ENCODE measurements at places on chromosomes 6 and 20.

DNA sequence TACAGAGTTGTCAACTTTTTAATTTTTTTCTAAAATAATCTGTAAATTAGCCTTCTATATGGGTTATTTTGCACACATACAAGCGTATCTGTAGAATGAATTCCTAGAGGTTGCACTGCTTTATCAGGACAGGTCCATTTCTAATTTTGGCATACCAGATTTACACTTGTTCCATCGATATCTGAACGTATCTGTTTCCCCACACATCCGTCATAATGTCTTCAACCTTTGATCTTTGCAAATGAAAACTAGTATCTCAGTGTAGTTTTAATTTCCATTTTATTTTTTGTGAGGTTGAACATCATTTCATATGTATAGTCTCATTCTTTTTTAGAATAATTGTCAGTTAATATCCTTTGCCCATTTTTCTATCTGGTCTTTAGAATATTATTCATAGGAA, 22.7 kb downstream of the SENP6 start:
- DNase-seq, result no peak

DNA sequence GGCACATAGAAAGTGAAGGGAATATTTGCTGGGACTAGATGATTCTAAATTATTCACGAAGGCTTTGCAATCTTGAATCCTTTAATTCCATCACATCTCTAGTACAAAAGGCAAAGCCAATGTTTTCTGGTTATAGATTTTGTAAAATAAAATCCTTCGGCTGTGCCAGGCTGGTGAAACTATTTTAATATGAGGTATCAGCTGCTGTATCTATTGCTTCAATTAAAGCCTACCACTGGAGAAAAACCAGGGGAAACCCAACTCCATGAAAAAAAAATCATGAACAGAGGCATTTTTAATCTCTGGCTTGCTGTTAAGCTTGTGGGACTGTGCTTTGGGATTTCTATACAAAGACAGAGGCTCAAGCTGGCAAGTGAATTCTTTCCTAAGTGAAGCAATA, 271.8 kb downstream of the QKI start:
- DNase-seq, result no peak

- DNase-seq, result peak; percentile 41
Observed at GRCh38 chr20:2523919-2524708, 12.3 kb upstream of the TMC2 start.

- DNase-seq, result no peak
Observed at GRCh38 chr20:52833901-52834300, 138.3 kb upstream of the TSHZ2 start.

DNA sequence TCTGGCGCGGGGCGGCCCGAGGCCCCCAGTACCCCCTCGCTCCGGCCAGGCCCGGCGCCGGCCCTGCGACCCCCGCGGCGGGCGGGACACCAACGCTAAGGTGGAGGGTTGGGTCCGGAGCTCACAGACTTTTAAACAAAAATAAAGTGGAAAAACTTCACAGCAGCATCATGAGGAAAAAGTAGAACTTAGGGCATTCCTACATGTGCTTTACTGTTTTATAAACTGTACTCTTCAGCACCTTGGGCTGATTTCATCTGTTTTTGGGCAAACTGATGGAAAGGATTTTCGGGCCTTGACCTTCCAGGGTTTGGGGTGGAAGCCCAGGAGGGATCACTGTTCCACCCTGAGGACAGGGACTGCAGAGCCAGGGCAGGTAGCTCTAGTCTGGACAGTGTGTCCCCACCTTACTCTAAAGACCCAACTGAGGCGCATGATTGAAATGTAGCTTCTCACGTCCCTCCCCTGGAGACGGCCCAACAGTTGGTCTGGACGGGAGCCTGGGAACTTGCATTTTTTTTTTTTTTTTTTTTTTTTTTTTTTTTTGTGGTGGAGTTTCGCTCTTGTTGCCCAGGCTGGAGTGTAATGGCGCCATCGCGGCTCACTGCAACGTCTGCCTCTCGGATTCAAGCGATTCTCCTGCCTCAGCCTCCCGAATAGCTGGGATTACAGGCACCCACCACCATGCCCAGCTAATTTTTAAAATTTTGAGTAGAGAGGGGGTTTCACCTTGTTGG, 740 bp downstream of the NELFCD start:
- peak; percentile 7 for DNase-seq

DNA sequence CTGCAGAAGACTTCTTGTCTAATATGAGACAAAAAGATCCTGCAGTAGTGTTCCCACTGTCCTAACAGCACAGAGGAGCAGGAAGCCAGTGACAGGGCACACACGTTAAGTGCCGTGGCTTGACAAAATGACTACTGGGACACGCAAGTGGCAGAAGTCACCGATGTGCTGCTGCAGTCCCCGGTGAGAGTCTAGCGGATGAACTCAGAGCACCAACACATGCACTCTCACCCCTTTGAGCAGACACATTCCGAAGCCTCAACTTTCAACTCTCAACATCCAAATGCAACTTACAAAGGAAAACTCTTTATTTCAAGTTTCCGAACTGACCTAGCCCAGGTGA, 898 bp downstream of the LAMA4 start:
- DNase-seq, result no peak

DNA sequence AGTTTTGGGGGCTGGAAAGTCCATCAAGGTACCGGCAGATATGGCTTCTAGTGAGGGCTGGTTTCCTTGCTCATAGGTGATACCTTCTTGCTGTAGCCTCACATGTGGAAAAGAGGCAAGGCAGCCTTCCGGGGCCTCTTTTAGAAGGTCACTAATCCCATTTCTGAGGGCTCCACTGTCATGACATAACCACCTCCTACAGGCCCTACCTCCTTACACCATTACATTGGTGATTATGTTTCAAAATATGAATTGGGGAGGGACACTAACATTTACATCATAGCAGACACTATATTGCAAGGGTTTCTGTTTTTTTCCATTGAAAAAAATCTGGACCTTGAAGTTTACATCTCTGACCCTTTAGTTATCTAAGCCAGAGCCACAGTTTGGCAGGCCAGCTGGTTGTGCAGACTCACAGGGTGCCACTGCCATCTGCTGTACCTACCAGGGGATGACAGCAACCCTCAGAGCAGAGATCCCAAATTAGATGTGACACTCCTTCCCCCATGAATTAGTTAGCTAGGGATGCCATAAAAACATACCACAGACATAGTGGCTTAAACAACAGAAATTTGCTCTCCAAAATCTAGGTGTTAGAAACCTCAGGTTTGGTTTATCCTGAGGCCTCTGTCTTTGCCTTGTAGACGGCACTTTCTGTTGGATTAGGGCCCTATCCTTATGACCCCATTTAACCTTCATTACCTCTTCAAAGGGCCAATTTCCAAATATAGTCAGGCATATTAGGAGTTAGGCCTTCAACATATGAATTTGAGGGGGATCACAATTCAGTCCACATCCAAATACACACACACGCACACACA, 166.4 kb upstream of the RNF217 start:
- peak; percentile 11 for DNase-seq

- DNase-seq, result no peak
Observed at GRCh38 chr20:37349517-37350491, 3.9 kb downstream of the SRC start.

- DNase-seq, result no peak
Observed at GRCh38 chr6:107657373-107657754, 166.7 kb downstream of the SCML4 start.

DNA sequence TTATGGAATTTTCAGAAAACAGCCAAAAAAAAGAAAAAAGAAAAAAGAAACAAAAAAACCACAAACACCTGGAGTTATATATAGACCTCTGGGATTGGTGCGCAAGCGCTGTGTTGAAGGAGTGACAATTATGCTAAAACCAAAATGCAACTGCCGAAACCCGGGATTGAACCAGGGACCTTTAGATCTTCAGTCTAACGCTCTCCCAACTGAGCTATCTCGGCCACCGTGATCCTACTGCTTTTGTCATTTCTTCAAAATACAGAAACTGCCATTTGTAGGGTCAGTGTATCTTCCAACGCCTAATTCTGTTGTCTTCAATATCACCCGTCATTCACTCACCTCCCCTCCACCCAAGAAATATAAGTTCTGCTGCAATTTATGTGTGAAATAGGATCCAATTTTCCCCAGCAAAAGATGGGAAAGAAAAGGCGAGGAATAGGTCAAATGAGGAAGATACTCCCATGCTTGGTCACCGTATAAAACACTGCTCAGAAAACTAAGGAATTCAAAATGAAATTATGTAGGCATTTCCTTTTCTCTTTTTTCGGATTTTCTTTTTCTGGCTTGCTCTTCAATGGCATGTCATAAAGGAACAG, 116.0 kb downstream of the TRIM27 start:
- peak; percentile 59 for DNase-seq

DNA sequence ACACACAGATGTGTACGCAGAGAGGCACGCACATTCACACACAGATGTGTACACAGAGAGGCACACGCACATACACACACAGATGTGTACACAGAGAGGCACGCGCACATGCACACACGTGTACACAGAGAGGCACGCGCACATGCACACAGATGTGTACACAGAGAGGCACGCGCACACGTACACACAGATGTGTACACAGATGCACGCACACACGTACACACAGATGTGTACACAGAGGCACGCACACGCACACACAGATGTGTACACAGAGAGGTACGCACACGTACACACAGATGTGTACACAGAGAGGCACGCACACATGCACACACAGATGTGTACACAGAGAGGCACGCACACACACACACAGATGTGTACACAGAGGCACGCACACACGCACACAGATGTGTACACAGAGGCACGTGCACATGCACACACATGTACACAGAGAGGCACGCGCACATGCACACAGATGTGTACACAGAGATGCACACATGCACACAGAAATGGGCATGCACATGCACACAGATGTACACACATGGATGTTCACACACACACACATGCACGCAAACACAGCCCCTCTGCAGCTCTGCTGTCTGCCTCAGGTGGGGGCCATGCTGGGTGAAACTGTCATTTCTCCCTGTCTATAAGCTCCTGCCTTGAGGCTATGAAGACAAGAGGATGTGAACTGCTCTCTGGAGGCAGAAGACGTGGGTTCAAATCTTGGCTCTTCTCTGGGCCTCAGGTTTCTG, 14.3 kb upstream of the MYT1 start:
- DNase-seq, result no peak

GRCh38 chr20:31661625-31662371, 24.1 kb downstream of the COX4I2 start:
- DNase-seq, result peak; percentile 46

DNA sequence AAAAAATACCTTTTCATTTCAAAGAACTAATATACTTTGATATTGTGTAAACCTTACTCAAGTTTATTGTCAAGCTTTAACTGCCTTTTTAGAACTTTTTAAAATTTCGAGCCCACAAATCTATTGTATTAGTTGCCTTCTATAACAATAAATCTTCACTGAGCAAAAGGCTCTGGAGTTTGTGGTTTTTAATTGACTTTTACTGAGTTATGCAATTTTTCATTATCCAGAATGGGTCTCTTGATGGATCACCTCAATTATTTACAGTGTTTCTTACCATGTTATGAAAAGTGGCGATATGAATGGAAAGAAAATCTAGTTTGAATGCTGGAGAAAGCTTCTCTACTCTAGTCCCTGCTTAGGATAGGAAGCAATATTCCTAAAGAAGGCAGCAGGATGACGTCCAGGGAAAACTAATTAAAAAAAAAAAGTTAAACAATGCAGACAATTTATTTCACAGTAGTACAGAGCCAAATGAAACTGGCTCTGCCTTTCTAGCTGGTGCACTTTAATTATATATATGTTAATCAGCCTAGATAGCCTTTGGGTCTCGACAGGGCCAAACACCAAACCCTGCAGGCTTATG, 5.0 kb downstream of the ID4 start:
- no peak for DNase-seq

- no peak for DNase-seq
Observed at GRCh38 chr6:42598300-42598699, 34.5 kb downstream of the UBR2 start.

DNA sequence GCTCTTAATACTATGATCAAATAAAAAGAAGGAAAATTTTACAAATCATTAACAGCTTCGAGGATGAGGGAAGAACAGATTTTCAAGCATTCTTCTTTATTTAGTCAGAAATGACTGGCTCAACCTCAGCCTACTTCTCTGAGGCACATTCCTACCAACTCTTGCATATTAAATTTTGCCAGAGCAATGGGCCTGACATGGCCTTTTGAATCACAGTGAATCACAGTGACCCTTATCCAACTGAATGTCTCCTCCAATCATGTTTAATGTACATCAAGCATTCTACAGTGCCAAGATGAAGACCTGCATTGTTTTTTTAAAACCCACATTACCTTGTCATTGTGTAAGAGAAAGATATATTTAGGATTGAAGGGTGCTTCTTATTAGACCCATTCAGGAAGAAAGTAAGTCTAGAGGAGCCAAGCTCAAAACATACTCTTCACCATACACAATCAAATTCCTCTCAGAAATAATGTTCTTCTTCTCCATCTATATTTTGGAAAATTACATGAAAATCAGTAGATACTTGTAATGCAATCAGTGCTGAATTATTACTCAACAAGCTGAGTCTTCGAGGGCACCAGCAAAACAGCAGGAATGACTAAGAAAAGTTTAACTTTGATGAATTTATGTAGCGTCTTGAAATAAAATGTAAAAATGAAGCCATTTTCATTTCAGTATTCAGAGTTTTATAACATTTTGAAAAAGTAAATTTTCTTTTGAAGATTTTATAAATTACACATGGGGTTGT, 44.1 kb upstream of the MOXD1 start:
- DNase-seq, result peak; percentile 84

GRCh38 chr6:15077961-15078360, 167.9 kb upstream of the JARID2 start:
- DNase-seq, result no peak

GRCh38 chr6:50873167-50873566, 54.5 kb downstream of the TFAP2B start:
- DNase-seq, result no peak

- DNase-seq, result no peak
Observed at GRCh38 chr6:89630488-89630887, 8.1 kb downstream of the LYRM2 start.

GRCh38 chr20:11810311-11811083, 107.2 kb upstream of the BTBD3 start:
- peak; percentile 76 for DNase-seq

DNA sequence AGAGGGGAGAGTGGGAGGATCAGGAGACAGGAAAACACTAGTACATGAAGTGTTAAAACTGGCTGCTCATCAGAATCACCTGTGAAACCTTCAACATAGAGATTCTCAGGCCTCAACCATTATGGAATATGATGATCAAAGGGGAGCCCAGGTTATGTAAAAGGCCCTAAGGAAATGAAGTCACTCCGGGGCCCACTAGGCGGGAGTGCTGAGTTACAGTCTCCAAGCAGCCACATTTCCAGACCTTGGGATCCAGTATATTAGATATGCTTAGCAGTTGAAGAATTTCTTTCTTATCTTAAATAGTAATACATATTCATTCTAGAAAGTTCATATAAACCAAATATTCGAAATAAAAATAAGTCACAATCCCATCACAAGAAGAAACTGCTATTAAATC, 476.3 kb downstream of the PRKN start:
- DNase-seq, result no peak

DNA sequence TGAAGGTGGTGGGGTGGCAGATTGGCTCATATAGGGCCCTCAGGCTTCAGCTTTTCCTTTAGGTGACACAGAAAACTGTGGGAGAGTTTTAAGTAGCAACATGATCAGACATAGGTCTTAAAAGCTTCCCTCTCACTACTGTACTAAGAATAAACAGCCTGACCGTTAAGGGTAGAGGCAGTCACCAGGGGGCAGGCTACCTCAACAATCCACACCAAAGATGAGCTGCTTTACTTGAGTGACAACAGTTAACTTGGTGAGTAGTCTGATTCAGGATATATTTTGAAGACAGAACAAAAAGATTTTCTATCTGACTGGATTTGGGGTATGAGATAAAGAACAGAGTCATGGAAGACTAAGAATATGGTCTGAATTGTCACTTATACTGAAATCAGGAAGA, 193.1 kb upstream of the SHLD1 start:
- DNase-seq, result peak; percentile 42

- DNase-seq, result no peak
Observed at GRCh38 chr6:35786810-35787209, 6.0 kb downstream of the CLPSL1 start.
